ENCODE measurements at places on chromosomes 7 and 10.
A peak's percentile ranks its signal among the peaks of the same experiment; 100 is the strongest.

GRCh38 chr7:131586759-131587158 lies 30.3 kb upstream of the PODXL start:
- no peak for DNase-seq

DNA sequence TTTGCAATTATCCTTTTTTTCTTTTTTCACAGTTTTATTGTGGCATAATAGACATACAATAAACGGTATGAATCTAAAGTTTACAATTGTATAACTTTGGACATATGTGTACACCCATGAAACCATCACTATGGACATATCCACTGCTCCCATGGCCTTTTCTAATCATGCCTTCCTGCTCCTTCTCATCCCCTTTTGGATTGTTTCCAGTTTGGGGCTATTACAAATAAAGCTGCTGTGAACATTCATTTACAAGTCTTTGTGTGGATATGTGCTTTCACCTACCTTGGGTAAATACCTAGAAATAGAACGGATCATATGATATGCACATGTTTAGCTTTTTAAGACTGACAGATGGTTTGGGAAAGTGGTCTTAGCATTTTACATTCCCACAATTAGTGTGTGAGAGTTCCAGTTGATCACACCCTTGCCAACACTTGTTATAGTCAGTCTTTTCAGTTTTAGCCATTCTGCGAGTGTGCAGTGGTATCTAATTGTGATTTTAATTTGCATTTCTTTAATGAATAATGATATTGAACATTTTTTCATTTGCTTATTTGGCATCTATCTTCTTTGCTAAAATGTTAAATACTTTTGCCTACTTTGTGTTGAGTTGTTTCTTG lies 120.9 kb upstream of the KAT6B start:
- DNase-seq: no peak

GRCh38 chr7:2632733-2633537 lies 1.1 kb downstream of the TTYH3 start:
- DNase-seq: peak; percentile 85

GRCh38 chr10:6212806-6213205 lies 10.1 kb downstream of the PFKFB3 start:
- no peak for DNase-seq

- DNase-seq: no peak
Observed at GRCh38 chr10:109898666-109899355, 24.5 kb downstream of the XPNPEP1 start.

- peak; percentile 86 for DNase-seq
Observed at GRCh38 chr7:129829737-129830631, 122.8 kb downstream of the UBE2H start.

DNA sequence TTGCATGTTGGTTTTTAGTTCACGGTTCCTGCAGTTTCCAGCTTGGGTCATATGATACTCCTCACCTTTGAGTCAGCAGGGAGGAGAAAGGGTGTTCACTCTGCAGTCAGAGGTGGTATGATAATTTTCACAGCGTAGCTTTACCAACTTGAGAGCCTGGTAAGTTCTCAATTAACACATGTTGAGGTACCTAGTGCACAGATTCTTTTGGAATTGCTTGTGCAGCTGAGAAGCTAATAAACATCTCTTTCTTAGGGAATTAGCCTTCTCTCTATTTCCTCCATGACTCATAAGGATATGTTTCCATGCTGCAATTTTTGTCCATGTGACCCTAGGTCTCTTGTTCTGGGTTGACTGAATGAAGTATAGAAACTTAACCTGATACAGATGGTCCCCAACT lies 166.6 kb downstream of the KIF20B start:
- DNase-seq: peak; percentile 35

GRCh38 chr7:48384180-48384752 lies 213.0 kb downstream of the ABCA13 start:
- no peak for DNase-seq

DNA sequence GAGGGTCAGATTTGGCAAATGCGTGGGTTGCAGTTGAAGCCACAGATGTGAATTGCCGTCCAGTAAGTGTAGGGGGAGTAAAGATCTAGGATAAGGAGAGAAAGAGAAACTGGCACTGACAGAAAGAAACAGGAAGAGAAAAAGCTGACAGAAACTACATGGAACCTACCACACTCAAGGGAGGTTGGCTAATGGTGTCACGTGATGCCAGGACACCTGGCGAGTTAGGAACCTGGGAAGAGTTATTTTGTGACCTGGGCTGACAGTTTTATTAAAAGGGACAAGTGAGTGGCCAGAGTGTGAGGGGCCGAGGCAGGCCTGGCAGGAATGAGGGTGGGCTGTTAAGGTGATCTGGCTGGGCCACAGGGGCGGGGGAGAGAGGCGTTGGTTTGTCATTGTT lies 188.7 kb downstream of the ADARB2 start:
- no peak for DNase-seq

DNA sequence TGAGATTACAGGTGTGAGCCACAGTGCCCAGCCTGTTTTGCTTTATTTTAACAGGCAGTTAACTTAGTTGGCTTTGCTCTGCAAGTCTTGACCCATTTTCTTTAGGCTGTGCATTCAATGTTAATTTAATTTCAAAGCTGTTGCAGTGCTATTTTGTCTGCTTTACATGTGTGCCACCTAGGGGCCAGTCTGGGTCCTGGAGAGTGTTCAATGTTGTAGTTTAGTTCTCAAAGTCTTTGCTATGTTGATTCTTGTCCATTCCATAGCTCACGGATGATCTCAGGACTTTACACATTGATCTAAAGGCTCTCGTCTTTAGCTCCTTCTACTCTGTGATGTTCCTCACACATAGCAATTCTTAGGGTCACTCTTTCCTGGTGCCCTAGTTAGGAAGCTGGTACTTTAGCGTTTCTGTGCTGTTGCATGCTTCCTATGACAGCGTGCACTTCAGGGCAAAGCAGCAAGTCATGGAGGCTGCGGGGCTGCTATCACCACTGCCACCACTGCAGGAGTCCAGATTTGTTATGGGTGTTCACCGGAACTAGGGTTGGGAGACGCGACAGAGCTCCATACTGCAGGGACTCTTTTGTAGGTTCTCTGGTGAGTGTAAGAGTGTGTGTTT lies 16.4 kb upstream of the ABCA13 start:
- peak; percentile 60 for DNase-seq

GRCh38 chr10:63698787-63699150 lies 177.6 kb downstream of the REEP3 start:
- no peak for DNase-seq

- no peak for DNase-seq
Observed at GRCh38 chr7:147857152-147858140, 733.1 kb upstream of the C7orf33 start.

GRCh38 chr7:135362871-135363270 lies 129.2 kb downstream of the STRA8 start:
- DNase-seq: no peak

DNA sequence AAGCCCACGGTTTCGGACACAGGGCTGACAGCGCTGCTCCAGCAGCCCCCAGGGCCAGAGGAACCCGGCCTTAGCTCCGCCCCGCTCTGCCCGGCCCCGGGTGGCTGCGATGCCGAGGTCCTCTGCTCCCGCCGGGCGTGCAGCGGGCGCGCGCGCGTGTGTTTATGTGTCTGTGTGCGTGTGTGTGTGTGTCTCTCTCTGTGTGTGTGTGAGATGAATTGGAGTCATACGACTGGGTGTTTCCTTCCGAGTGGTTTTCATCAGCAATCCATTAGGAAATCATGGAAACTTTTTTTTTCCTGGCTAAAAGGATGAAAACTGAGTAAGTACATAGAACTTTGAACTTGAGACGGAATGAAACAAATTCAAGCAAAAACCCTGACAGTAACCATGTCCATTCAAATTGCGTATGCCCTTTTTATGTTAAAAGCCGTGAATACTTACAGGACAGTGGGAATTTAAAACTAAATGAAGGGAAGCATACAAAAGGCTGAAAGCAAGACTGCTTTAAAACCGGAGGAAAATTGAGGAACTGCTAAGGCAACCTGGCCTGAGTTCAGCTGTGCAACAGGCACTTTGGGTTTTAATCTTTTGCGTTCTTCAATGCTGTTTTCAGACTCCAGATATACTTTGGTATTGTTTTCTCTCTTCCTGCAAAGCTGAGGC lies at the start of gene CPED1:
Gene CPED1, plus strand, starts transcription at position 121 of the 666 bp plus-strand sequence. CDS start 911 bp downstream, outside the sequence.
- peak; percentile 73 for DNase-seq

DNA sequence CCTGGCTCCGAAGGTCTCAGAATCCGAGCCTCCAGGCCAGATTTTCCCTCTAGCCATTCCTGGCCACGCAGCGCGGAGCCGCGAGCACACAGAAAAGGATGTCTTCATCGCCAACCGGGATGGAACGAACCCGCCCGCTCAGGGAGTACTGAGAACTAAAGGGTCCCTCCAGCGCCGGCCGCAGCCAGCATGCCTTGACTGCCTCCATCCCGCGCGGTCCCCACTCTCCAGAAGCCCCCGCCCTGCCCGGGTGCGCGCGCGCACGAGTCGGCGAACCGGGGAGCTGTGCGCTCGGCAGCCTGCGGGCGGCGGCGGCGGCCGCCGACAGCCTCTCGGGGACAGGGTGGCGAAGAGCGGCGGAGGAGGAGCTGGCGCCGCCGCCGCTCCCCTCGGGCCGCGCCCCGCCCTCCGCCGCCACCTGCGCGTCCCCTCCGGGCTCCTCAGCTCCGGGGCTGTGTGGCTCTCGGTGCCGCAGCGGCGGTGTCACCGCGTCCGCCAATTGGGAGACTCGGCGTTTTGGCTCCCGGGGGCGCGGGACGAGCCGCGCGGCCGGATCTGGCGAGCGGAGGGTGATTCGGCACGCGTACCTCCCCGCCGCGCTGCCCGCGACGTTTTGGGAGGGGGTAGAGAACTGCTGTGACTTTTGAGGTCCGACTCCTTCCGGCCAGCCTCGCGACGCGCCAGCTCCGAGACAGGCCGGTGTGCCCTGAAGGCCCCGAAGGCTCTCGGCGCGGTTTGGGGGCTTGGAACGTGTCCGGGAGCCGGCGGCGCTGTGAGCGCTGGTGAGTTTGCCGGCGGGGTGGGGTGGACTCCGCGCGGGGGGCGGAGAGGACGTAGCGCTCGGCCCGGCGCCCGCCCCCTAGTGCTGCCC lies 453 bp upstream of the GALNT17 start:
- peak; percentile 1 for DNase-seq

GRCh38 chr10:71645185-71645584 lies 74.4 kb downstream of the C10orf105 start:
- no peak for DNase-seq

DNA sequence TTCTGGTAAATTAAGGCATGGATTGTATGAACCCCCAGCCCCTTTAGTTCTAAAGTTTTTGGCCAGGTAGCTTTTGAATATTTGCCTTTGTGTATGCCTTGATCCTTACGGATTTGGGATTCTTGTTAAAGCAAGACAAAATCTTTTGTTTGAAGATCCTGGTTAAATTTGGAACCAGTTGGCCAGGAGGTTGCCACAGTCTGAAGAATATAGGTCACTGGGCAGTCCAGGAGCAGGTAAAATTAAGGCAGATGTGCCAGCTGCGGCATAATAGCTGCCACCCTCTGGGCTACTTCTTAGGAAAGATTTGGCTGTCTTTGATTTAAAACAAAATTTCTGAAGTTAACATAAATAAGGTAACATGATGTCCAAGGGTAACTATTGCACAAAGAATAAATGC lies 192.3 kb downstream of the SUGCT start:
- no peak for DNase-seq

- no peak for DNase-seq
Observed at GRCh38 chr7:150425670-150426069, 24.8 kb upstream of the GIMAP8 start.

DNA sequence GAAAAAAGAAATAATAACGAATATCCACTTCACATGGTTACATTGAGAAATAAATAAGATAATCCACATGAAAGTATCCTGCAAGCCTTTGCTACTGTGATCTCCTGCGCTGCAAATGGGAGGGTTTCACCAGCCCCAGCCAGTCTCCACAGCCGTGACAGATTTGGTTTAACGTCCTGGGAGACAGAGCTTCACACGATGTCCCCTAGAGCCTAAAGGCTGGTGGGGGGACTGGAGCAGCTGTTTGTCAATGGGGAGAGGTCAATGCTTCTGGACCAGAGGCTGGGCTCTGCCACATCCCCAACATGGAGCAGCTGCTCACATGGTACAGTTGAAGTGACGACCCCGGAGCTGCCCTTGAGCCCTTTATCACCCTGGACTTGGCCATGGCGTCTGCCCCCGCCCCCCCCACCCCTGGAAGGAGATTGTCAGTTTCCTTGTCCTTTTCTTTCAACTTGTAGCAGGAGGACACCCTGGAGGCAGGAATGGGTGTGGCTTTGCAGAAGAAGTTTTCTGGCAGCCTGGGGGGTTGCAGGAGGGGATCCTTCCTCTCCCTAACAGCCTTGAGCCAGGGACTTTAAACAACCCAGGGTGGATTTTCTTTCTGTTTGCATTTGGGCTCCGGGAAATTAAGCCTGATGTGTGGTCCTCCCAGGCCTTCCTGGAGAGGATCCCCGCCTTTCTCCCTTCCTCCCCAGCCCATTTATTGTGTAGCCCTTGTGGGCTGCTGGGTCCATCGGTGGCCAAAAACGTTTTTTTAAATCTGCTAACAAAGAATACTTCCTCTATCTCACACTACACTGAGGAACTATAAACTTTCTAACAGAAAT lies 37.0 kb upstream of the MXI1 start:
- DNase-seq: no peak

DNA sequence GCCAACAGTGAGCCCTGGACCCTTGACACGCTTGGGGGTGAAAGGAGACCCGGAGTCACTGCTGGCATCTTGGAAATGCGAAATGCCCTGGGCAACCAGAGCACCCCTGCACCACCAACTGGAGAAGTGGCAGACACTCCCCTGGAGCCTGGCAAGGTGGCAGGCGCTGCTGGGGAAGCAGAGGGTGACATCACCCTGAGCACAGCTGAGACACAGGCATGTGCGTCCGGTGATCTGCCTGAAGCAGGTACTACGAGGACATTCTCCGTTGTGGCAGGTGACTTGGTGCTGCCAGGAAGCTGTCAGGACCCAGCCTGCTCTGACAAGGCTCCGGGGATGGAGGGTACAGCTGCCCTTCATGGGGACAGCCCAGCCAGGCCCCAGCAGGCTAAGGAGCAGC lies 98.5 kb downstream of the TACC2 start:
- DNase-seq: no peak
